ENCODE measurements at places on chromosomes 7 and 10.

DNA sequence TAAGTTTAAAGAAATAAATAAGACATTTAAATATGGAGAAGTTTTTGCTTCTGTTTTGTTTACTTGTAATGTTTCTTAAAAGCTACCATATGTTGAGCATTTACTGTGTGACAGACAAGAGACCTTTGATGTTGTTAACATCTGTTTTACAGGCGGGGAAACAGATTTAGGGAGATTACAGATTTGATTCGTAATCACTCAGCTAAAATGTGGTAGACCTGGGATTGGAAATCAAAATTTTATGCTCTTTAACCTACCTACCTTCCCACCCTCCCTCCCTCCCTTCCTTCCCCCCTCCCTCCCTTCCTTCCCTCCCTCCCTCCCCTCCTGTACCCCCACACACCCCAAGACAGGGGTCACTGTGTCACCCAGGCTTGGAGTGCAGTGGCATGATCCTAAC is 11.7 kb downstream of the LCOR start:
- no peak for DNase-seq

DNA sequence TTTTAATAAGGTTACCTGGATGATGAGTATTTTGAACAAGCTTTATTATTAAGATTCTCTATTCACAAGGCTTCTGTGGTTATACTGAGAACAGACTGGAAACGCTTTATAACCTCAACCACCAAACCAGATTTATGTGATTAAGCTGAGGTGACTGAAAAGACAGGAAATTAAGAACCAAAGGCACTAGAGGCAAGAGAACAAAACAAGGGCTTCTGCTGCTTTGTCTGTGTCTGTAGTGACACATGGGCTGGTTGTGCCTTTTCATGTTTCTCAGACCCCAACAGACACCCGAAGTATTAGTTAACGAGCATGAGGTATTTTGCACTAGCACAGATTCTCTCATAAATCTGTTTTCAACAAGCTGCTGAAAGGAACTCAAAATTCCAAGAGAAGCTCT is 64.4 kb downstream of the RAPGEF5 start:
- no peak for DNase-seq

DNA sequence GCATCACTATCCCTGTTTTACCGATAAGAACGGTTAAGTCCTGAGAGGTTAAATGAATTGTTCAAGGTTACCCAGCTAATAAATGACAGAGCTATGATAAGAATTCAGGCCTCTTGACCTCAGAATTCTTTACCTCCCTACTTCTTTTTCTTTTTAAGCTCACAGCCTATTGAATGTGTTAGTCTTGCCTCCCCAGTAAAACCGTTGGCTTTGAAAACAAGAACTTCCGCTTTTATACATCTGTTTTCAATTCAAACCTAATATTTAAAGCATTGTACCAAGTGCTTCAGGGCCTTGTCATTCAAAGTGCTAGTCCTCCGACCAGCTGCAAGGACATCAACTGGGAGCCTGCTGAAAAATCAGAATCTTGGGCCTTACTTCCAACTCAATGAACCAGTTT is 15.6 kb downstream of the SEC31B start:
- DNase-seq, result no peak

DNA sequence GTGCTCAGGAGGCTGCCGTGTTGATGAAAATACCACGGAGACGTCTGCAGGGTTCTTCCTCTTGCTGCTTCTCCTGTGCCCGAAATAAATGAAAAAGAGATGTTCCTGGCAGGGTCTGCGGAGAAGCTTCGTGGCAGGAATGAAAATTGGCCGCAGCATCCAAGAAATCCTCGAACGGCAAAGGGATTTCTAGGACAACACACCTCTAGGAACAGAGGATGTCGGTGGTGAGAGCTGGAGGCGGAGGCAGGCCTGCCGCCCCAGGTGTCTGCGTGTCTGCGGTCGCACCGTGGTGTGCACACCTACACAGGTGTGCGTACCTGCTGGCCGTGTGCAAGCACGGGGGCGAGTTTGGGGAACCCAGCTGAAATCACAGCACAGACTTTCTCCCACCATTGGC is 43.4 kb downstream of the TMEM130 start:
- DNase-seq, result no peak

DNA sequence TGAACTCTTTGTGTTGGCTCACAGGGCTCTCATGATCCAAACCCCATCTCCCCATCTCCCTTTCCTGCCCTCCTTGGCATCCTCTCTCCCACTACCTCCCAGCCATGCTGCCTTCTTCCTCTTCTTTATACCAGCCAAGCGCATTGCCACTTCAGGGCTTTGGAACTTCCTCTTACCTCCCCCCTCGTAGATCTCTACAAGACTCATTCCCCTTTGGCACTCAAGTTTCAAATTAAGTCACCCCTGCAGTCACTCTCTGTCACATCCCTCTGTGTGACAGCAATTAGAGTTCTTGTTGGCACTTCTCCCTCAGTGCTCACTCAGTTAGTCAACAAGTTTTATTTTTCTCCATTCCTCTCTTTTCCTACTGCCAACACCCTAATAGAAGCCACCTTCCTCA is 20.8 kb upstream of the NRP1 start:
- no peak for DNase-seq

DNA sequence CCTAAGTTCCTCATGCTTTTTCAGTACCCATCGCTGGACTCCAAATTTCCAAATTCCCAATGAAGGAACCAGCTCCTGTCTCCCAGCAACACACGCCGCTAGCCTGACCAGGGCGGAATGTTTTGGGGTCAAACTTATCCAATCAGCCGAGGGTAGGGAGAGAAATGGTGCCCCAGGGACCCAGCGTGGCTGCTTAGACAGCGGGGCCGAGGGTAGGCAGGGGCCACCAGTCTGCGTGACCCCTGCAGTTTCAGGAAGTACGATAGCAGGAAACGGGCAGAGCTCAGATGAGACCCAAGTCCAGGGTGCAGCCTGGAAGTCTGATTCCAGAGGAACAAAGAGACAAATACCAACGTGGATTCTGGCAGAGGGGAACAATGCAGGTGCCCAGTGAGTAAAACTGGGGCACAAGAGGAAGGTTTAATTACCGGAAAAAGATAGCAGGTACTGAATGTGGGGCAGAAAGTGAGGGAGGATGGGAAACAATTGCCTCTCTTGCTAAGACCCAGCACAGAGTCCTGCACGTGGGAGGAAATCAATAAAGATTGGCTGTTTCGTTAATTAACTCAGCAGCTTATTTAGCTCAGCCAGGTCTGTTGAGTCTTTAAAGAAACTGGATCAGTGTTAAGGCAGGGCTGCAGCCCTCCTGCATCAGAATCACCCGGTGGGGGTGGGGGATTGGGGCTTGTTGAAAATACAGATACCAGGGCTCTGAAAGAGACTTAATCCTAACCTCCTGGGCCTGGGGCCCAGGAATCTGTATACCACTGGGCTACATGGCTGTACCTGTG is 50.4 kb upstream of the NFE2L3 start:
- no peak for DNase-seq

DNA sequence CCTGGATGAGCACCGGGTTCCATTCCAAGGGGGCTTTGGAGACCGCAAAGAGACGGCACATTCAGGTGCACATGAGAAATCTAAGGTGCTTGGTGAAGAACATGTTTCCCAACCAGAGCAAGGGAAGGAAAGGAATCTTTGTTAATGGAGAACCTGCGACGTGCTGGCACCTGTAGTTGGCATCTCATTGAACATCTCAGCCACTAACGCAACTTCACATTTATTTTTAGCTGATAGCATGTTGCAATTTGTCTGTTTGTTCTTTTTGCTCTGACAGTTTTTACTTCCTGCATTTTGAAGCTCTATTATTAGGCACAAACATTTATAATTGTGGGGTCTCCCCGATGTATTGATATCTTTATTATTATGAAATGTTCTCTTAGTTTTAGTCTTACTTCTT is 316.7 kb downstream of the TCERG1L start:
- DNase-seq, result no peak

GRCh38 chr7:3239291-3239691 is 61.8 kb upstream of the SDK1 start:
- no peak for DNase-seq

- DNase-seq, result no peak
Observed at GRCh38 chr10:132664883-132665282, 121.1 kb downstream of the NKX6-2 start.

- no peak for DNase-seq
Observed at GRCh38 chr7:143199040-143199439, 15.8 kb downstream of the TAS2R39 start.

DNA sequence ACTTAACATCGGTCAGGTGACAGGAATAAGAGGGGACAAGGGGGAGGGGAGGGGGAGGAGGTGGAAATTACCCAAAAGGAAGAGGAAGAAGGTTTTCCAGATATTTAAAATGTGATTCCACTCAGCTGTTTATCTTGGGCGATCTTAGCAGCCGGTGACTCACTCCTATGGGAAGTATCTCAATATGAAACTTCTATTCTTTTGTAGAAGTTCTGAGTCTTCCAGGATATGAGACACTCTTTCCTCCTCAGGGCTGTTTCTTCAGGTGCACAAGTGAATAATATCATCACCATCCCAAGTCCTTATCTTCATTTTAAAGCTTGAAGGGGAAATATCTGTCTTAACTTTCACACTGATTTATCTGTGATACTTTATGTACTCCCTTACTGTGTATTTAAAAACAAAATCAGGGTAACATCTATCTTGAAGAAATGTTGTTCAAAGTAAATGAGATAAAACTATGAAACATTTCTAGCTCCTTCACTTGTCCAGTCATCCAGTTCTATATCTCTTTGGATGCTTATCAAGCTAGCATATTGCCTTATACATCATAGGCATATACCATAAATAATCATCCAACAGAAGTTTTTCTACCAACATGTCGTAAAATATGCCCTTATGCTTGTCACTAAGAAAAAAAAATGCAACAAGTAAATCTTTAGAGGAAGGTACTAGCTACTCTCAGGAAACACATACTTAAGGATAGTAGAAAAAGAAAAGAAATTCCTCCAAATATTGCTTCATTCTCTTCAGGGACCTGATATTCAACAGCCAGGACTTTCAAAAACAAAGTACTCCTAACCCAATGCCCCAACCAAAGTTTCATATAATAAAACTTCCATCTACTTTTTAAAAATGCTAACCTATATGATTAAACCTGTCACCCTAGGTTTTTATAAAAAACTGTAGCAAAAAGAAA is 13.7 kb downstream of the DOCK4 start:
- DNase-seq, result no peak

GRCh38 chr10:71471957-71472365 is 75.2 kb downstream of the CDH23 start:
- DNase-seq, result no peak

- no peak for DNase-seq
Observed at GRCh38 chr7:101669307-101669706, 40.2 kb upstream of the MYL10 start.

DNA sequence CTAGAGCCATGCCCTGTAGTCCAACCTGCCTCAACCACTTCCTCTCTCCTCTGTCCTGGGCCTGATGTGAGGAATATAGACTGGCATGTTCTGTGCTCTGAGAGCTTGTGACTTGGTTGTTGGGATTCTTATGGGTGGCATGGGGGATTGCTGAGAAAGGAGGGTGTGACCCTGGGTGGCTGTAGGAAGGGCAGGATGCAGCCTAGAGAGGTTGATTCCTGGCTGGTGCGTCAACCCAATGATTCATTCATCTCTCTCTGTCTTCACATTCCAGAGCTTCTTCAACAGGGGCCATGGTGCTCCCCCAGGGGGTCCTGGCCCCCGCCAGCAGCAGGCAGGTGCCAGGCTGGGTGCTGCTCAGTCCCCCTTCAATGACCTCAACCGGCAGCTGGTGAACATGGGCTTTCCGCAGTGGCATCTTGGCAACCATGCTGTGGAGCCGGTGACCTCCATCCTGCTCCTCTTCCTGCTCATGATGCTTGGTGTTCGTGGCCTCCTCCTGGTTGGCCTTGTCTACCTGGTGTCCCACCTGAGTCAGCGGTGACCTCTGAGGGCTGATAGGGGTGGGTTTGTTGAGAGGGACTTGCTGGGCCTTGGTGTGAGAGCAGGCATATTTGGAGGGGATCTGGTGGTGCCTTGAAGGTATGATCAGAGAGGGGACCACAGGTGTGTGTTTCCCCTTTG is 2.6 kb downstream of the FAM241B start:
- DNase-seq, result no peak

DNA sequence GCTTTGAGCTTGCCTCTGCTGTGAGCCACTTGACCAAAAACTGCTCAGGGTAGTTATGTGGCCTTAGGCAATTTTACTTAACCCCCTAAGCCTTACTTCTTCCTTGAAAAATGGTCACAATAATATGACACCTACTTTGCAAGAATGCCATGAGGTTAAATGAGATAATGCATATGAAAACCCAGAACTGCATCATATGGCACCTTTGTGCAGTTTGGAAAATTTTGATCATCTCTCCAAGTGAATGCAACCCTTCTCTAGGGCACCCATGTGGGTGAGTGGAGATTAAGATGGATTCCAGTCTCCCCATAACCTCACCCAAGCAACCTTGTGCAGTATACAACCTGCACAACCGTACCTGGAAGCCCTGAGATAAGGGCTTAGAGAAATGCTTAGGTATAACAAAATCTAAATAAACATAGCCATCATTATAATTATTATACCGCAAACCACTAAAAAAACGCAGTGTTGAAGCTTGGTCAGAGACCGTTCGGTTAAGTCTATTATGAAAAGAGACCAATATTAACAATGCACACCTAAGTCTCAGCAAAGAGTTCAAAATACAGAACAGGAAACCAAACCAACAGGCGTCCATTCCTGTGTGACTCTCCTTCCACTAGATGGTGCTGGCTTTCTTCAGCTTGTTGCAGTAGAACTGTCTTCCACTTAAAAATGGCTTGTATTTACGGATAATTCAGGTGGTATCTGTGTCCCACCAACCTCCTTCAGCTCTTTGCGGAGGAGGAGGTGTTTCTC is 21.0 kb upstream of the ASB15 start:
- DNase-seq, result no peak

GRCh38 chr7:34758111-34758601 is 100.1 kb downstream of the NPSR1 start:
- no peak for DNase-seq

DNA sequence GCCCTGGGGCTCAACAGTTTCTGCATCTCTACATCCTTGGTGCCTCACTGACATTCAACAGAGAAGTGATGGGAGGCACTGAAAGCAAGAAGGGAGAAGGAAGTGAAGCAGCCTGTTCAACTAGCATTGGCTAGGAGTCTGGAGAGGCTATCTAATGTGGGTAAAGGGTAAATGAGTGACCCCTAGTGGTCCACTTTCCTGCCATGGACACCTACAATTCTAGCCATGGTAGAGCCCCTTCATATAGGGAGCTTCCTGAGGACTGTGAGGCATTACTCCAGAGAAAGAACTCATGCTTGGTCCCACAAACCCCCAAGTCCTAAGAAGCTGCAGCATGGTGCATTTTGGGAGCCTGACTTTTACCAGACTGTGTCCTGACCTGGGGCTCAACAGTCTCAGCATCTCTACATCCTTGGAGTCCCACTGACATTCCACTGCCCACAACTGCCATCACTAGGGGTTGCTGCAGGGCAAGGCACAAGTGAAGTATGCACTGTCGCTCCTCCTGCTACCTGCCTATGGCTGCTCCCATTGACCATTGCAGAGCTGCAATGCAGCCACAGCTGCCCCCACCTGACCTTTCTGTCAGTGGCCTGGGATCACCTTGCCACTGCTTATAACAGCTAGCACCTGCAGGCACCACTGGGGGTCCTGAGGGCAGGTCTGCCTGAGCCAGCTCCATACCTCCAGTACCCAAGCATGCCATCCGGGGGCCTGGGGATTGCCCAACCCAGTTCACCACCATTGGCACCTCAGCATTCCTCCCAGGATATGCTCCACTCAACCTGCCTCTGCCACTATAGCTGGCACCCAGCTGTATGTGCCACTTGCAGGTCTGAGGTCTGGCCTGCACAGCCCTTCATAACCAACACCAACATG is 44.1 kb upstream of the CDK6 start:
- no peak for DNase-seq

GRCh38 chr7:4876586-4876985 is 6.9 kb downstream of the RADIL start:
- DNase-seq, result no peak

- no peak for DNase-seq
Observed at GRCh38 chr7:107427462-107427861, 42.4 kb upstream of the GPR22 start.
